Activated T-helper 9 cell treated with anti-CD3 and anti-CD28 coated beads, Interleukin-2, amount 50 U/mL, for 16 hours (primary cell): ENCODE measurements at places on chromosomes 2 and 18.

- DNase-seq: no peak
Measured at GRCh38 chr2:230929381-230930148, 4.5 kb upstream of the GPR55 start.

DNA sequence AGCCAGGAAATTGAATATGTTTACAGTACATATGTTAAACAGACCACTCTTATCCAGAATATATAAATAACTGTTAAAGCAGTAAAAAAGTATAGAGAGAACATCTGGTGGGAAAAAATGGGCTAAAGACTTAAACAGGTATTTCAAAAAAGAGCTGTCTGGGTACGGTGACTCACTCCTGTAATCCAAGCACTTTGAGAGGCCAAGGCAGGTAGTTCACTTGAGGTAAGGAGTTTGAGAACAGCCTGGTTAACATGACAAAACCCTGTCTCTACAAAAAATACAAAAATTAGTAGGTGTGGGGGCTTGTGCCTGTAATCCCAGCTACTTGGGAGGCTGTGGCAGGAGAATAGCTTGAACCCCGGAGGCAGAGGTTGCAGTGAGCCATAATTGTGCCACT is 171.4 kb upstream of the FSIP2 start:
- DNase-seq: no peak

DNA sequence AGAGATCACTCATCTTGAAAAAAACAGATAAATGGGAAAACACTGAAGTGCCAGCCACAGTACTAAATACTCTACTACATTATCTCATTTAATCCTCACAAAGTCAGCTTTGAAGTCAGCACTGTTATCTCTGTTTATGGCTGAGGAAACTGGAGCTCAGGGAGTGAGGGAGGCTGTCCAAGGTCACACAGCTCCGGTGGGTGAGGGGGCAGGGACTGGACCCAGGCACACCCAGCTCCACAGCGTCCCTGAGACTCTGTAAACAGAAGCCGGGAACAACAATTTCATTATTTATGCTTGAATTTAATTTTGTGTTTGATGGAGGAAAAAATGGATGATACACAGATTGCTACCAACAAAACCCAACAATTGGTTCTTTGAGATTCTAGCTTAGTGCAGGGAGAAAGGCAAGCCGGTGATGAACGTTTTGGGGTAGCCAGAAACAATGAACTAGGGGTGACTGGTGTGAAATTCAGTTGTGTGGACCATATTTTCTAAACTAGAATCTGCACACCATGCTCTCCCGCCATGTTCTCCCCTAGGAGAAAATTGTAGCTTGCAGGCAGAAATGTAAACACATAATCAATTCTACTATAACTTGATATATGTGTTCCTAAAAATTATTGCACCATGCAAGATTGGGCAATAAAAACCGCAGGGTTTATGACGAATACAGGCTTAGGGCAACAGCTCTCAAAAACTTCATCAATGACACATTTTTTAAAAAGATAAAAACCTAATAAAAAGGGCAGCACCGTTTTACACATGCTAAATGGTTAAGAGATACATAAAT is at the start of gene GREB1:
Gene GREB1, plus strand, starts transcription at position 768 of the 793 bp plus-strand sequence. CDS start 22,570 bp downstream, outside the sequence.
- DNase-seq: no peak

- DNase-seq: no peak
Measured at GRCh38 chr2:43129676-43130547, 96.5 kb downstream of the ZFP36L2 start.

- DNase-seq: no peak
Measured at GRCh38 chr2:2662037-2662846, 331.2 kb upstream of the MYT1L start.

DNA sequence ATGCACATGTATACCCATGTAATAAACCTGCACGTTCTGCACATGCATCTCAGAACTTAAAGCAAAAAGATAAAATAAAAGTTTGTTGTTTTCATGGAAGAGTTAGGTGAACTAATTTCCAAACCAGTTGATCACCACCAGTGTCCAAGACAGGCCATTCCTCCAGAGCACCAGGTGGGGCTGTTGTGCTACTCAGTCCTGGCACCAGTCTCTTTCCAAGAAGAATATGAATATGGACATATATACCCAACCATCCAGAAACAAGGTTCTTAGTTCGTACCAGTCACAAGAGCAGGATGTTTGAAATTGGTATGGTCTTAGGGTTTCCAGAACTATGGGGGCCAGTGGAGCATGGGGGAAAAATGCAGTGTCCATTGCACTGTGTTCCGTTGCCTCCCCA is 17.2 kb upstream of the TNP1 start:
- DNase-seq: no peak

DNA sequence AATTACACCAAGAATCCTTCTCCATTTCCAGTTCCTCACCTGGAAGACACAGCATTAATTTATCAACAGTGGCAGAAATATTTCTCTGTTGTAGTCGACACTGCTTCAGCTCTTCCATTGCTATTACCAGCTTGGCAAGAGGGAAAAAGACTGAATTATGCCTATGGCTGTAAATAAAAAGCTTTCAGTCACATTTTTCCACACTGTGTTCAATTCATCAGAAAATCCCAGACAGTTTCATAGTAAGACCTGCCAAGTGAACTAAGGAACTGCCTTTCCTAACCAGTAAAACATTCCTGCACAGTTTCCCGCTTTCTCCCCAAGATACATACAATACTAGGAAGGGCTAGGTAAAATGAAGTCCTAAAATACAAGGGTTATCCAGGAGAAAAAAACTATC is 94.7 kb downstream of the EXOC6B start:
- DNase-seq: no peak

- DNase-seq: no peak
Measured at GRCh38 chr2:105394951-105395611, 3.8 kb downstream of the FHL2 start.

DNA sequence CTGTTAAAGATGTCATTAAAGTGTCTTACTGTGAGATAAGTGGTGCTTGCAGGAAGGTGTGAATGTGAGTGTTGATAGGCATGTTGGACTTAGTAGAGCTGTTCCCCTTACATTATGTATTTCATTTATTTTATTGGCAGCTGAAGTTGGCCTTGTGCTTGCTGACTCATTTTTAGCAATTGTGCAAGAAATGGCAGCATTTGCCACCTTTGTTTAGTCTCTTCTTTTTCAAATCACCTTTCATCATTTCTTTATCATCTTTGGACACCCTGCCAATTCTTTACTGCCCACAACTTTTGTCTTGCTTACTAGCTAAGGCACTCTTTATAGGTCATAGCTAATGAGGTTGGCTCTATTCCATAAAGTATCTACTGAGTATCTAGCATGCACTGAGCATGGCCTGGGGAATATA is 130.3 kb upstream of the LYPD6 start:
- DNase-seq: no peak

DNA sequence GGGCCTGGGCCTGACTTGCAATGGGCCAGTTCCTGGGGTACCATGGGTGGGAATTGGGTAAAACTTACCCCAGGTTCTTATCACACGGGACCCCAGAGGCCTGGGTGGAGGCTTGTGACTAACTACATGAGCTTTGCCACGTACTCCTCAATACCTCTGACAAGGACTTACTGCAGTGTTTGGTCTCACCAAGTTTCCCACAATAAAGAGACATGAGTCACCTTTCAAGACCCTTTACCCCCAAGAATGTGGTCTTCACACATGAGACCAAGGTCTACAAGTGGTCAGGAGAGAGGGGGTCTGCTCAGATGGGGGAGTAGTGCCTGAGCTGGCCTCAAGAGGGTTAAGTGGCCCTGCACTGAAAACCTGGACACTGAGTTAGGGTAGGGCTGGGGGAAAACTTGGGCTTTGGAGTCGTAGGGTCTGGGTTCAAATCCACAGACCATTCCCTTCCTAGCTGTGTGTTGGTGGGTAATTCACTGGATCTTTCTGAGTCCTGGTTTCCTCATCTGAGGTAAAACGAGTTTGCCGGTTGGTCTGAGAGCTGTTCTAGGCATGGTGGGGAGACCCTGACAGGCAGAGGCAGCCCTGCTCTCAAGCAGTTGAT is 2.0 kb upstream of the GNLY start:
- no peak for DNase-seq

DNA sequence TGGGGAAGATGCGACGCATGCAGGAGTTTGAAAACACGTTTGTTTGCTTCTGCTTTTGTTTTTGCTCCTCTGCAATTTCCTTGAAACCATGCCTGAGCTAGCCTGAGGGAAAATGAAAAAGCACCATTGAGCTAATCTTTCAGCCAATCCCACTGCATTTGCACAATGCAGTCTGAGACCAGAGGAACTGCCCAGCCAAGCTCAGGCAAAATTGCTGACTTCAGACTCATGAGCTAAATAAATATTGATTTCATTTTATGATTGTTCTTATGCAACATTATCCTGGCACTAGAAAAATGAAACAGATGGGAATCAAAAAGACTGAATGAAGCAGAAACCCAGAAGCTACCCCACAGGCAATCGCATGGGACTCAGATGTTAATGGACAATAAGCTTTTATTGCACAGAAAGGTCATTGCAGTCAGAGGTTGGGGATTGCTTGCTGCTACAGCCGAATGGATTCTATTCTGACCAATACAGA is 37.0 kb downstream of the TPRKB start:
- DNase-seq: no peak

- DNase-seq: no peak
Measured at GRCh38 chr18:65287652-65288051, 463.2 kb upstream of the CDH7 start.

- DNase-seq: no peak
Measured at GRCh38 chr2:121080013-121080772, 204.8 kb downstream of the TFCP2L1 start.

DNA sequence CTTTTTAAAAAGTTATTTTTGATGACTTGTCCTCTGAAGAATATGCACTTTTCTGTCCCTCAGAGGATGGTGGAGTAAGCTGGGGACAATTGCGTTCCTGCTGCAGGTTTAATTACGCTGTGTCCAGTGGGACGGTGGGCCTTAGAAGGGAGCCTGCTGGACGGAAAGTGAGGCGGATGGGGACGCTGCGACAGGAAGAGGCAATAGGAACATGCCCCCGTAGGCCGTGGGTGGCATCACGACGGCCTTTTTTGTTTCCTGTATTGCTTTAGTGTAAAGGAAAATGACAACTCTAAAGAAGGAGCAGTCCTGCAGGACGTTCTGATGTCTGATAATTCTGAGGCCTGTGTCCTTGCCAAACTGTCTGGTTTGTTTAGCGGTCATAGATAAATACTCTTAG is 121.6 kb downstream of the NFATC1 start:
- no peak for DNase-seq

DNA sequence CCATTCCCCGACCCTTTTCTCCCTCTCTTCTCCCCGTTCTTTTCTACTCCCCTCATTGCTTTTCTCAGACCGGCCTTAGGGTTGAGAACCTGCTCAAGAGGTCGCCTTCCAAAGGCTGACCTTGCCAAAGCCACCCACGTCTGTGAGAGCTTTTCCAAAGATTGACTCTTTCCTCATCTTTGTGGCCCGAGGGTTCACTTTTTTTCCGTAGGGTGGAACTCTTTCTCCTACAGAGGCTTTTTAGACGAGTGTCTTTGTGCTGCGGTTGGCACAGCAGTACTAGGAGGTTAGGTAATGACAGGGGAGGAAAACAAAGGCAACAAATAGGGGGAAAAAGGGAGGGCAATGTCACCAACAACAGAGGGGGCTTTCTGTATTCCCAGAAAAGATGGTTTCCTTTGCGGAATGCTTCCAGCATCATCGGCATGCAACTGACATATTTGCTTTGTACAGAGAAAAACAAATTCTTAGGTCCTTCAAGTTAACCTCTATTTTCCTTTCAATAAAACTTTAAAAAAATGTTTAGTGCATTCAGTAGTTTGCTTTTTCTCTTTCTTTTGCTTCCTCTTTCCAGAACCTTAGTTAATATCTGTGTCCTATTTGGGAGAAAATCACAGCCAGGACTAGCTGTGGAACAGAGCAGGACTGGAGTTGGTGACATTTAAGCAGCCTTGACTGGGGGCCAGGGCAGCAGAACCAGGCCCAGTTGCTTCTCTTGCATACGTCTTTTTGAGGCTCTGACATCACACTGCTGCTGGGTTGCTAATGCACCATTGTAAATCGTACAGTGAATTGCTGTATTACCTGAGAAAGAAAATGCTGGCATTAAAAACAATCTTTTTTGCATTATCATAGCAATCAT is 188.1 kb upstream of the FANCL start:
- no peak for DNase-seq

- DNase-seq: no peak
Measured at GRCh38 chr2:146978577-146979555, 866.0 kb upstream of the ACVR2A start.

DNA sequence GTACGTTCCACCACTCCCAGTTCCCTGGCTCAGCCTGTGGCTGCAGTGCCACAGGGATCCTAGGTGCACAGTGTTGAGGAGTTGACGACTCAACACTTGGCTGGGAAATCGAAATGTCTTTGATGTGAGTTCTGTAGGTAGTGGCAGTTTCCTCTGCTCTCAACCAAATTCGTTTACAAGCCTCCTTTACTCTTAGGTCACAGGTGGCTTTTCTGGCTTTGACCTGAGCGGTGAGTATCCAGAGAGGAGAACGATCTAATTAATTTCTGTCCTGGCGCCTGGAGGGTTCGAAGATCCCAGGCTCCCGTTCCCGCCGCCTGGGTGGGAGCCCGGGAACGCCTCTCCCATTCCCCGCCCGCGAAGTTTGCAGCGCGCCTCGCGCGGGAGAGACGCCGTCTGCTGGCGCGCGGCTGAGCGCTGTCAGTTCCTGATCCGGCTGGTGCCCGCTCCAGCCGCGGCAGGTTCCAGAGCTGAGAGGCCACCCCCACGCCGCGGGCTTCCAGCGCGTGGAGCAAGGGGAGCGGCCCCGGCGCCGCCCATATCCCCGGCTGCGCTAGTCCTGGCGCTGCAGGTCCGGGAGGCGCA is at the start of gene LAMA3:
Gene LAMA3, plus strand, starts transcription at position 423 of the 585 bp plus-strand sequence. CDS start 231 bp downstream, outside the sequence.
- peak; percentile 10 for DNase-seq

GRCh38 chr2:152453129-152453911 is 118.3 kb downstream of the FMNL2 start:
- no peak for DNase-seq

DNA sequence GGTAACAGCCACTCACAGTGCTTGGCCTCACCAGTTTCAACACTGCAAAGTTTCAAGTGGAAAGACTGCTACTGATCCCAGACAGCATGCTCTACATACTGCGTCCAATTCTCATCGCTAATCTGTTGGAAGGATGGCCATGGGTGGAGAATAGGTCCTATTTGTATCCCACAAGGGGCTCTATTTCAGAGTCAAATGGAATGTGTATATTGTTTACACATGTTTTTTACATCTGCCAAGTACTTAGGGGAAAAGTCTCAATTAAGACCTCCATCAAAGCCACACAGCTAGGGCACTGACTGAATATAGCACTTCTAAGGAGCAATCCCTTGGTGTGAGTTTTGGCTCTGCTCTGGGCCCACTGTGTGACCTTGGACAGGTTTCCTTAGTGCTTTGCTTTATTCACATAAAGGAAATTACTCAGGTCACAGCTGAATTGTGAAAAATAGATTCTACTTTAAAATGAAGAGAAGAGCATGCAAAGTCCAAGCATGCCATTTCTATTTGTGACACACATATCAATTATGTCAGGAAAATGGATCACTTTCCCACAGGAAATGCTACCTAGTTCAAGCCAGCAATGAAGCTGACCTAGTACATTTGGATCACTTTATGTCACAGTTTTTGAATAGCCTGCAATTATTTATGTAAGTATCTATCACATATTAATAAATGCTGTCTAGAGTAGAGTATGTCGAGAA is 112.9 kb upstream of the STK17B start:
- DNase-seq: no peak

GRCh38 chr18:25962176-25962575 is 128.2 kb downstream of the SS18 start:
- DNase-seq: no peak
